ENCODE measurements at places on chromosomes 5 and 9.

GRCh38 chr5:43065387-43065947 lies 25.3 kb upstream of the ANXA2R start:
- DNase-seq, result no peak

GRCh38 chr9:88659126-88659525 lies 124.1 kb downstream of the NXNL2 start:
- DNase-seq, result no peak

DNA sequence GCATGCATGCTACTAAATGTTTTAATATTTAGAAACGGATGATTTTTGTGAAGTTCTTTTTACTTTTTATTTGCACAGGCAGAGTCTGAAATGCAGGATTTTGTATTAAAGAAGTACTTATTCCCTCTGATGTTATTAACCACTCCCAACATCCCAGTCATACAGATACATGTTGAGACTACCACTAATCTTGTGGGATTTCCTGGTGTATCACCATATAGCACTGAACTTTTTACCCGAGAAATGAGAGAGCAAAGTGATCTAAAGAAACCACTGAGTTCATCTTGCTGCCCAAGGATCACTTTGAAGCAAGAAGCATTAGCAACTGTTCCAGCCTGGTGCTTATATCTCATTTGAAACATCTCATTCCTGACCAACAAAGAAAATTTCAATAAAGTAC lies 443.8 kb downstream of the BNC2 start:
- DNase-seq, result no peak

DNA sequence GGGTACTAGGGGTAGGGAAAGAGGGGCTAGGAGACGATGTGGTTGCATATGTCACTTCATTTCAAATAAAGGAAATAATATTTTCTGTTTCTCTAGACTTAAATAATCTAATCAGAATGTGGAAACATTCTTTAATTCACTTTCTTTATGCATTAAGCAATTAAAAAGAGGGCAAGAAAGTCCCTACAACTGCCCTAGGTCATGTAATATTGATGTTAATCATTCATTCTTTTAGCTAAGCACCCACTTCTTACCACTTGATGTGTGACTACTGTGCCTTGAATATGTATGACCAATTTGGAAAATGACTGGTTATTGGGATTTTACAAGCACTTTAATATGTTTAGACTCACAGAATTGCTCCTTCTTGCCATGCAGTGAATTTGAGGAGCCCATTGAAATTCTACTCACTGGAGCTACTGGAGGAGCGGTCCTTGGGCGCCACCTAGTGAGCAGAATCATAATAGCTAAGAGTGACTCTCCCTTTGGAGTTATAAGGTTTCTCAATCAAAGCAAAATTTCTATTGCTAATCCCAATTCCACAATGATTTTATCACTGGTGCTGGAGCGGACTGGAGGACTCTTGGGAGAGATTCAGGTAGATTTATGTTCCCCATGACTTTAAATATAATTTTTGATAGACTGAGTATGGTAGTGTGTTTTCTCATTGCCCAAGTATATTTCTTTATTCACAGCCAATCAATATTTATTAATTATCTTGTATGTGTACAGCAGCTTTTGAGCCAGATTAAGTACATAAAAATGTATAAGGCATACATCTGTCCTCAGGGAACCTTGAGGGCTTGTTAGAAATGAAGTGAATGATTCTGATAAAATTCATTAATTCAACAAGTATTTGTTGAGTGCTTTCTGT lies 225.1 kb downstream of the ADGRV1 start:
- DNase-seq, result peak; percentile 67

DNA sequence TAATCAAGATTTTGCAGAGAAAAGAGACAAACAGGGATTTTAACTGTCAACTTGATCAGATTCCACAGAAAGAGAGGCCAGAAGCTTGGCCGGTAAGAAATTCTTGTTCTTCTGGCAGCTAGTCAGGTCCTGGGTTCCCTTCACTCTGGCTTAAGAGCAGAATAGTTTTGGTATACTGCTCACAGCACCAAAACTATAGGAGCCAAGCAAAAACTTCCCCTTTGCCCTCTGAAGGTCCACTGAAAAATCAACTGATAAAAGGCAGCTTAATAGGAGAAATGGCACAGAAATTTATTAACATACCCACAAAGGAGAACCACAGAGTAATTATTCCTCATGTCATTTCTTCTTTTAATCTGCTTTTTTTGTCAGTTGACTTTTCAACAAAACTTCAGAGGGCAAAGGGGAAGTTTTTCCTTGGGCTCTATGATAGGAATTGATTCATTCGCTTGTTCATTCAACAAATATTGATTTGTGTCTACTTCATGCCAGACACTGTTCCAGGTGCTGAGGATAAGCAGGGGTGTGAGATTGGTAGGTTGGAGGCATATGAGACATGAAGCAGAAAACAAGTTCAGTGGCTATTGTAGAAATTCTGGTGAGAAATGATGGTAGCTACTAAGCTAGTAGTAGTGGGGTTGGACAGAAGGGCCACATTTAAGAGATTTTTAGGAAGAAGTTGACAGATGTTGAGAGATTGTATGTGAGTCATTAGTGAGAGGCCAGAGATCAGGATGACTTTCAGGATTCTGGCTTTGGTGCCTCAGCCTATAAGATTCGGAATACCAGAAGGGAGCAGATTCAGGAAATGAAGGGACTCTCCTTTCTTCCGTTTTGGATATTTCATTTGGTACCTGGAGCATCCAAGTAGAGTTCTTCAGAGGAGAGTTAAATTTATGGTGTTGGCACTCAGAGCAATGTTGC lies 20.6 kb upstream of the NNT start:
- DNase-seq, result no peak

- DNase-seq, result no peak
Observed at GRCh38 chr5:164302533-164303235, 797.3 kb downstream of the MAT2B start.

- no peak for DNase-seq
Observed at GRCh38 chr9:72884508-72884907, 68.3 kb downstream of the ALDH1A1 start.

DNA sequence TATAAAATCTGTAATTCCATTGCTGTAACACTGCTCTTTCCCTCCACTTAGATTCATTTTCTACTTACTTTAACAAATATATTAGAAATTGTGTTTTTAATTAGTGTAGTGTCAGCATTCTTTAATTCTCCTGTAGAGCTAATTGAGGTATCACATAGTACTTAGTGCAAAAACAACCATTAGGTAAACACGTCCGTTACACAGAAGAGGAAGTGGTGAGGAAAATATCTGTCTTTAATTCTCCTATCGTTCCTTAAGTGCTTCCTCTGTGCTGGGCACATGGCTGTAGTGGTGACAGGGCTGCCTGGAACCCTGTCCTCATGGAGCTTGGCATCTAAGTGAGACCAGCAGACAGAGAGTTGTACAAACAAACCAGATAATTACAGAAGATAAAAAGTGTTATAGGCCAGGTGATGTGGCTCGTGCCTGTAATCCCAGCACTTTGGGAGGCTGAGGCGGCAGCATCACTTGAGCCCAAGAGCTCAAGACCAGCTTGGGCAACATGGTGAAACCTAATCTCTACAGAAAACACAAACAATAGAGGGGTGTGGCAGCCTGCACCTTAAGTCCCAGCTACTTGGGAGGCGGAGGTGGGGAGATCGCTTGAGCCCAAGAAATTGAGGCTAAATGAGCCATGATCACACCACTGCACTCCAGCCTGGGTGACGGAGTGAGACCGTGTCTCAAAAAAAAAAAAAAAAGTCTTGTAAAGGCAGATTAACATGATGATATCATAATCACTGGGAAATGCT lies 36.4 kb downstream of the PARP8 start:
- no peak for DNase-seq

- no peak for DNase-seq
Observed at GRCh38 chr9:6230037-6230780, 14.6 kb downstream of the IL33 start.

- DNase-seq, result no peak
Observed at GRCh38 chr9:99785010-99785590, 36.6 kb upstream of the NR4A3 start.

GRCh38 chr9:116987721-116988485 lies 300.8 kb downstream of the TRIM32 start:
- DNase-seq, result no peak

GRCh38 chr9:113687680-113688371 lies 188.3 kb upstream of the ZNF618 start:
- DNase-seq, result peak; percentile 23

DNA sequence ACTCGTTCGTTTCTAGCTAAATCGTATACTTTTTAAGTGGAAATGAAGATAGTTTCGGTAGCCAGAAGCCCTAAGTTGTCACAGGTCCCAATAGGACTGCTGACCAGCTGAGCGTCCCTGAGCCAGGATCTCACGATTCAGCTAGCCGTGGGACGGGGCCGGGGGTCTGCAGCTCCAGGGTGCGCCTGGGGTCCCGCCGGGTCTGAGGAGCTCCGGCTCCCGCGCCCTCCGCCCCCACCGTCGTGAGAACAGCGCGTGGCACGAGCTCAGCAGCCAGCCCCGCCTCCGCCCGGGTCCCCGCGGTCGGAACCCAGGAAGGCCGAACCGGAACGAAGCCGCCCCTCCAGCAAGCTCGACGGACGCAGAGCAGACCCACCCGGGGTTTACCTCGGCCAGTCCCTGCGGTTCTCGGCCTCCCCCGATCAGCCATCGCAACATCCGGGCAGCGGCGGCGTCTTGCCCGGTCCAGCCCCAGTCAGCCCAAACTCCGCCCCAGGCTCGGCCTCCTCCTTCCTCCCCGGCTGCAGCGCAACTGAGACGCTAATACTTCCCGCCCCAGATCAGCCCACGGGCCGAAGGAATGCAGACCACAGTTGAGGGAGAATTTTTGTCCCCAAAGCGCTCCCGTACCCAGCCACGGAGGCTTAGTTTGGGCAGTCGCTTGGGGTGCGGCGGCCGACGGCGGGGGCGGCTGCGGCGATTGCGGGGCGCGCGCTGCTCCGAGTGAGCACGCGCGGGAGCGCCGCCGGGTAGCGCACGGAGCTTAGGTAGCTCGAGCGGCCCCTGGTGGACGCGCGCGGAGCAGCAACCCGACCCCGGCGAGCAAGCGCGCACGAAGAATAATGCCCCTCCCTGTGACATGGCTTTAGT lies at the start of gene WDR41:
TSS of gene WDR41 (minus strand) at position 534 of the 870 bp plus-strand sequence. CDS start at position 438, 96 bp downstream.
- peak; percentile 92 for DNase-seq

GRCh38 chr5:167530548-167530947 lies 760.9 kb upstream of the WWC1 start:
- no peak for DNase-seq

- no peak for DNase-seq
Observed at GRCh38 chr5:23014266-23014665, 161.1 kb upstream of the CDH12 start.

DNA sequence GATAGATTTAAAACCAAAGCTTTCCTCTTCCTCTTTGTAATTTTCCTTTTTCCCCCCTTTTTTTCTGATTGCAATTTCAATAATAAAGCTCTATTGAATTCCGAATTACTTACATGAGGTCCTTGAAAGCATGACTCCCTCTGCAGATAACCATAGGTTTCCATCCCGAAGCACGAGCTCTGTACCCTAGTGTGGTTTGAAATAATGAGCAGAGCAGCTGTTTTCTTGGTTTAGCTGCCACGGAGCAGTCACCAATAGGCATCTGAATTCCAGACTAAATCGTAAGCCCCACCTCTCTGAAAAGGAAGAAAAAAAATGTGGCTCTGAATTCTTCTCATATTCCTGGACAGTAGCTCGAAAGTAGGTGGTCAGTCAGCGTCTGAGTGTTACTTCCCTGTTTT lies 18.5 kb upstream of the GNE start:
- DNase-seq, result no peak

DNA sequence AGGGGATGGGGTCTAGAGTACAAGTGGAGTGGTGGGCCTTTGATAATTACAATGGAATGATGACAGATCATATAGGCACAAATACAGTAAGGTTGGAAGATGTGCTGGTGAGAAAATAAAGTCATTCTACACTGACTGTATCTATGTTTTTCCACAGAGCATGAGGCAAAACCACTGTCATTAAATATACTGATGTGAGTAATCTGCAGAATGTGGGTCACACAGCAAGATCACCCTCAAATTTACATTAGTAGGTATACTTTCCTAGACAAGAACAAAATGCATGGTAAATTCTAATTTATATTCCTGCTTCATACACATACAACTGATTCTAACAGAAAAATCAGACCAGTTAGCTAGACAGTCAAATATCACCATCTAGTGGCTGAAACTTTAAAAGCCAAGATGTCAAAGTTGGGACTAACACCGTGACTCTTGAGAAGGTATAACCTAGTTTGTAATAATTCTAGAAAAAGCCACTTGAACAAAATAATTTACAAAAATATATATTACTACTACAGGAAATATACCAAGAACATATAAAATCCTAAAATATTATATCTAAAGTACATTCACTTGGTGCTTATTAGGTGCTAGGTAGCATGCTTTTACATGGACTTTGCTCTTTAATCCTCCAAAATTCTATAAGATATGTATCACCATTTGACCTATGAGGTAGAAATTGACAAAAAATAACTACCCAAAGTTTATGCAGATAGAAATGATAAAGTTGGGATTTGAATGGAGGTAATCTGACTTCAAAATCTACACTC lies 19.5 kb downstream of the TTC33 start:
- peak; percentile 51 for DNase-seq

- DNase-seq, result no peak
Observed at GRCh38 chr5:14097998-14098471, 45.1 kb upstream of the TRIO start.

DNA sequence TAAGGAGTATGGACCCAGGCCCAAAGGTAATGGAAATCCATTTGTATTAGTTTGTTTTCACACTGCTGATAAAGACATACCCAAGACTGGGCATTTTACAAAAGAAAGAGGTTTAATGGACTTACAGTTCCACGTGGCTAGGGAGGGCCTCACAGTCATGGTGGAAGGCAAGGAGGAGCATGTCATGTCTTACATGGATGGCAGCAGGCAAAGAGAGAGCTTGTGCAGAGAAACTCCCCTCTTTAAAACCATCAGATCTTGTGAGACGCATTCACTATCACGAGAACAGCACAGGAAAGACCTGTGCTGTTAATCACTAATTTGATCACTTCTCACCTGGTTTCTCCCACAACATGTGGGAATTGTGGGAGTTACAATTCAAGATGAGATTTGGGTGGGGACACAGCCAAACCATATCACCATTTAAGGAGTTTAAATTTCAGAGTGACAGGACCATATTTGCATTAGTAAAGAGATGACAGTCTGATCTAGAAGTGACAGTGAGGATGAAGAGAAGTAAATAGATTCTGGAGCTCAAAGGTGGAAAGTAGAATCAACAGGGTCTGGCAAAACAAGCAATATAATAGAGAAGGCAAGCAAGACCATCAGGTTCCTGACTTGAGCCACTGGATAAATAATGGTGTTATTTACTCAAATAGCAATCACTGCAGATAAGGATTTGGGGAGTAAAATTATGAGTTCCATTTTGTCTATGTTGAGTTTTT lies 7.5 kb upstream of the FAM169A start:
- DNase-seq, result no peak

- no peak for DNase-seq
Observed at GRCh38 chr9:12862611-12863410, 88.0 kb downstream of the LURAP1L start.

GRCh38 chr9:24832307-24832706 lies 286.6 kb upstream of the IZUMO3 start:
- DNase-seq, result no peak

- no peak for DNase-seq
Observed at GRCh38 chr9:136295542-136296433, 8.1 kb downstream of the CCDC187 start.

GRCh38 chr5:88613051-88613450 lies 269.9 kb downstream of the MEF2C start:
- no peak for DNase-seq

GRCh38 chr5:172407822-172408221 lies 46.5 kb downstream of the SH3PXD2B start:
- DNase-seq, result no peak
